ENCODE measurements at places on chromosomes 6 and 20.

GRCh38 chr20:22977047-22977785 is 57.9 kb upstream of the SSTR4 start:
- DNase-seq = no peak

- no peak for DNase-seq
Measured at GRCh38 chr6:26087284-26088115, at the start of gene HFE. TSS of gene HFE (plus strand) at chr6:26087429. CDS start at chr6:26087441, 12 bp downstream.

DNA sequence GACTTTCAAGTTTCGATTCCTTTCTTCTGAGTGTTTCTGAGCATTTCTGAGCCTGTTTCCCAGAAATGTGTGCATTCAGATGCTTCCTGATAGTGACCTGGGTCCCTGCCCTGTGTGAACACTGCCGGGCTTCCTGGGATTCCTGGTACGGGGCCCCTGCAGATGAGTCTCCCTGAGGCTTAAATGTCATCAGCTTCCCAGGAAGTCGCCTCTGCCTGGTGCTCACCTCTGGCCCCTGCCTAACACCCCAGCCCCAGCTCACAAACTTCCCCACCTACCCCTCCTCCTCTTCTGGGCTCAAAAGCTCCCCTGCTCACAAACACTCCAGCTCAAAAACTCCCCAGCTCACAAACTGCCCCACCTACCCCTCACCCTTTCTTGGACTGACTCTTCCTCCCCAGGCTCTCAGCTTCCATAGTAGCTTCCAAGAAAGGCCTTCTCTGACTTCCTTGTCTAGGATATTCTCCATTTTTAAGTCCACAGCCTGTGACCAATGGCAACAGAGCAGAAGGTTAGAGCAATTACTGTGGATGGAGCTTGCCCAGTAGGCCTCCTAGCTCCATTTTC is 42.0 kb downstream of the TGM2 start:
- DNase-seq = peak; percentile 36

DNA sequence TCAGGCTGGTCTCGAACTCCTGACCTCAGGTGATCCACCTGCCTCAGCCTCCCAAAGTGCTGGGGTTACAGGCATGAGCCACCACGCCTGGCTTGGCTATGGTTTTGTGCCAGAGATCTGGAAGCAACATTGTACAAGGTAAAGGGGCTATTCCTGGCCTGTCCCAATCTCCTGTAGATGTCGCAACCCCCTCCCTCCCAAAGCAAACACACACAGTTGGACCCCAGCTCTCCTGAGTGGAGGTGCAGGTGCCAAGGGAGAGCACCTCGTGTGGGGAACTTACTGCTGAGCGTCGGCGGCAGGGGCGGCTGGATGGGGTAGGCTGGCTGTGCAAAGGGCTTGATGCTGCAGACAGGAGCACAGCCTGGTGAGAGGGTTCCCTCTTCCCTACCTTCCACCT is 8.8 kb downstream of the RPL10A start:
- no peak for DNase-seq

All from chondrocyte (in vitro differentiated cells).